ENCODE measurements at places on chromosomes 1 and 21.

GRCh38 chr1:117719004-117719403, 113.2 kb downstream of the TENT5C start:
- no peak for DNase-seq

GRCh38 chr1:26218906-26219494, 15.0 kb upstream of the CEP85 start:
- no peak for DNase-seq

DNA sequence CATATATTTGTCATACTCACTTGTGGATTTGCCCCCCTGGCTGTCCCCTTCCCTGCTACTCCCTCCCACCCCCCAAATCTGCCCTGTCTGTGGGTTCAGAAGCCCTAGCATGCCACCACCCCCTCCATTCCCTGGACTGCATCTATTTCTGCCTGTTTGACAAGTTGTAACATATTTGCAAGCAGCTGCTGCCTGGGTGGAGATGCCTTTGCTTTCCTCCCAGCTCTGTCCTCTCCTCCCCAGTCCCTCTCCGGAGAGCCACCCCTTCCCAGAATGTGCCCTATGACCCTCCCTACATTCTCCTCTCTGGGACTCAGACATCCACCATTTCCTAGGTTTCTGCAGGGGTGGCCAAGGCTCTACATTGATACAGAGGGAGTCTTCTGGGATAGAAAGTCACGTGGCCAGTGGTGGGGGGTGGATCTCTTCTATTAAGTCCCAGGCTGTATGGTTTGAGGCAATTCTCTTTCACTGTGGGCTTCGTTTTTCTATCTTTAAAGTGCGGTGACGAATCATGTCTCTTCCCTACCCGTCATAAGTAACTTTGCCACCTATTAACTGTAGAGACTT, 6.0 kb upstream of the MYOG start:
- no peak for DNase-seq

DNA sequence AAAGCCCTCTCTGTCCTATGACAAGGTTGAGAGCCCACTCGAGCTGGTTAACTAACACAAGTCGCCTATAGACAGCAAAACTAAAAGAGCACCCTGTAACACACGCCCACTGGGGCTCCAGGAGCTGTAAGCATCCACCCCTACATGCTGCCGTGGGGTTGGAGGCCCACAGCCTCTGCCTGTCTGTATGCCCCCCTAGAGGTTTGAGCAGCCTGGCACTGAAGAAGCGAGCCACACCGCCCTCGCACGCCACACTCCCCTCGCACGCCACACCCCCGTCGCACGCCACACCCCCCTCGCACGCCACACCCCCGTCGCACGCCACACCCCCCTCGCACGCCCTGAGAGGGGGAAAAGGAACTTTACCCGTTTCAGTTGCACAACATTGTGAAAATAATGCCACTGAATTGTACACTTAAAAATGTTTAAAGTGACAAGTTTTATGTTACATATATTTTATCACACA, 13.2 kb upstream of the HMGCL start:
- DNase-seq = peak; percentile 93

DNA sequence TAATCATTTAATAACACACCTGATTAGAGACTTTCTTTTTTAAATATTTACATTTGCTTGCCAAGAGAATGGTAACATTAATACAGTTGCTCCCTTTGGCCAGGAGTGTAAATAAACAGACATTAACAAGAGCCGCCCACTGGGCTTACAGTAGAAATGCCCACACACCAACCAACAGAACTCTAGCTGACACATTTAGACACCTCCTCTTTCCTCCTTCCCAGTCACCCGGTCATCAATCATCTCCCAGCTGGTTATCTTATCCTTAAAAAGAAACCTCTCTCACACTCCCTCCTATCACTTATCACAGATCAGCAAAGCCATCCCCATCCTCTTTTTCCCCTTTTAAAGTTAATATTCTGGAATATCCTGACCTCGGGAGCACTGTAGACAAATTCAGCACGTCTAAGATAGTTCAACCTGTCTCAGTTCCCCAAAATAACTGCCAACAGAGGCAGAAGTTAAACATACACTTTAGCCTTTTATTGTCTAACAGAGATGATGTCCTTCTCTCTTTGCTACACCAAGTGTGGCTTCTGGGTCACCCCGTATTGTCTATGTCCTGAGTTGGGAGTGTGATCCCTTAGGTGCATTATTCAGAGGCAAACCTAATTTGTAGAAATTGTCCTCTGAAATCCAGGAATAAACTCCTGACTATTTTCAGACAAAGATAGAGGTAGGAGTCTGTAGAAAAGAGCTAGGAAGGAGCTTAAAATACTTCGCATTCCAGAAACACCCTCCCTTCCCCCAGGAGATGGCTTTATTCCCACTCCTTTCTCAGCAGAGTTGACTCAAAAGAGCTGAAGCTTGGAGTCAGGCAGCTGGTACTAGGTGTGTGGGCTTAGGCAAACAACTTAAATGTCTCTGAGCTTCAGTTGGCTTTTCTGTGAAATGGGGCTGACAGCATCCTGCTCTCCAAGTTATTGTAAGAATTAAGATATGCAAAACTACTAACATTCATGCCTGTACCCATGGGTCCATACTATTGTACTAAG, 8.8 kb downstream of the MYCL start:
- DNase-seq = no peak

- DNase-seq = peak; percentile 70
These were observed 41.6 kb upstream of the MTR start for GRCh38 chr1:236753516-236753915.

- DNase-seq = peak; percentile 89
These were observed 3.6 kb upstream of the CYB561D1 start for GRCh38 chr1:109490029-109490933.

DNA sequence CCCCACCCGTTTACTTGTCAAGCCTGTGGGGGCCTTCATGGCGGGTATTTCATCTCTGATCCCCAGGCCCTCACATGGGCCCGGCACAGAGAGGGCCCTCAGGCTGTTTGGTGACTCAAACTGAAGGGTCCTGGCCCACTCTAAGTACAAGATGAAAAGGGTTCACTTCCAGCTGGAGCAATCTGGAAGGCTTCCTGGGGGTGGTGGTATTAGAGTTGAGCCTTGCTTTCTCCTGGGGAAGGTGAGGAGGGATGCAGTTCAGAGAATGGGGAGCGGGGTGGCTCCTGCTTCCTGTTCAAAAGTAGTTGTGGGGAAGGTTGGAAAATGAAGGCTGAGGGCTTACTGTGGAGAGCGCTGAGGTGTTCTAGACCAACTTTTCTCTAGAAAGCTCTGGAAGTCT, 47.7 kb downstream of the DHRS3 start:
- no peak for DNase-seq

DNA sequence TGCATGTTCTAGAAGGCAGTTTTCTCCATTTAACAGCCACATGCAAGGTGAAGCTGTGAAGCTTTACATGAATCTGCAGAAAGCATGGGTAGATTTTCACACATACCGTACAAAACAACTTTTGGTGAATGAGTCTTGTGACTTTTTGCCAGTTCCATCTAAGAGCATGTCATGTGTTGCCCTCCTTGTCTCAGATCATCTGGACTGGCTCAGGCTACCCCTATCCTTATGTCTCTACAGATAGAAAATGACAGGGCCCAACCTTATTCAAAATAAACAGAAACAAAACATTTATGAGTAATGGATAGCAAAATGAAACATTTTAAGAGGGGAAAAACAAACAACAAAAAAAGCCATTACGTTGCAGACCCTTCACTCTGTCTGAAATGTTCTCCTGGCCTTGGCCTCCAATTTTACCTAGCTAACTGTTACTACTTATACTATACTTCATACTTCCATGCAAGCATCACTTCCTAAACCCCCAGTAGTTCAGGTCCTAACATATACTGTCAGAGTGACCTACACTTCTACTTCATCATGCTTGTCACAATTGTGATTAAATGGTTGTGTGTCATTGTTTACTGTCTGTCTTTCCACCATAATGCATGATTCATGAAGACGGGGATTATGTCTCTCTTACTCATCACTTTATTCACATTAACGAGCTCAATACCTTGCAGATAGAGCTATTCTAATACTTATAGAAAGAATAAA, 39.0 kb downstream of the LRRC8C start:
- DNase-seq = no peak

GRCh38 chr1:12477936-12478611, 139.9 kb downstream of the DHRS3 start:
- DNase-seq = no peak

DNA sequence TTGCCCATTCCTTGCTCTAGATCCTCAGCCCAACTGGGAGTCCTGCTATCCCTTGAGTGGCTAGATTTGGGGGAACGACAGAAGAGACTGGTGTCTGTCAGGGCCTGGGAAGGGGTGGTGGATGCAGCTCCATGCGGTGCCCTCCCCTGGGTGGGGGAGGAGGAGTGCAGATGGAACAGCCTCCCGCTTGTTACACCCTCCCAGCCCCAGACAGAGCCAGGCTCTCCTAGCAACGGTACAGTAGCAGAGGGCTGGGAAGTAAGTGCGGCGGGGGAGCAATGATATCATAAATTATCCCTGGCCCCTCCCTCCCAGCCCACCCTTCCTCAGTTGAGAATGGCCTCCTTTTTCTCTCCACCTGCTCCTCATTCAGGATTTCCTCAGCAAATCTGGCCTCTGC, 37.2 kb downstream of the RHBG start:
- DNase-seq = no peak

DNA sequence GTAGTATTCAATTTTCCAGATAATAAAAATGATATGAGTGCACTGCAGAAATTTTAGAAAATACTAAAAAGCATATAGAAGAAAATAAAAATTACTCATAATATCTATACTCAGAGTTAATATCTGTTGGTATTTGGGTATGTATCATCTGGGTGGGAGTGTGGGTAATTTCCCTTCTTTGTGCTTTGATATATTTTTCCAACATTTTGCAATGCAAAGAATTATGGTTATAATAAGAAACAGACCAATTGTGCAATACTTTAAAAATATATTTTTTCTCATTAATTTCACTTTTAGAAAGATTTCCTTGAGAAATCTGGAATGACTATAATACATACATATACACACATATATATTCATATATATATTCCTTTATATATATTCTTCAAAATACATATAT, 665.7 kb downstream of the ADGRL2 start:
- DNase-seq = no peak

DNA sequence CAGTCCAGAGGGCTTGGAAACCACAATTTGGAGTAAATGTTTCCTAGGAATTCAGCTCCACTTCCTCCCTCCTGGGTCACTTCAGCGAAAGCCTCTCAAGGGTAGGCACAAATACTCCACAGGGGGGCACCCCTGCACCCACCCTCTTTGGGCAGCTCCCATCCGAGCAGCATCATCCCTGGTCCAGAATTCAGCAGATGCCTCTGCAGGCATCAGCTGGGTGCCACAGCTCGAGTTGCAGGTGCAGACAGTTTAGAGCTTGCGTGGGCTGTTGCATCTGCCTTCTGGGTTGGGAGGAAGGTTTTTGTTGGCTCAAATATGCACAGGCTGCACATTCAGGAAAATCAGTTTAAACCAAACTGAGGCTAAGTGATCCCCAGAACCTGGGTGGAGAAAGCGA, 25.0 kb downstream of the KANK4 start:
- DNase-seq = peak; percentile 63

DNA sequence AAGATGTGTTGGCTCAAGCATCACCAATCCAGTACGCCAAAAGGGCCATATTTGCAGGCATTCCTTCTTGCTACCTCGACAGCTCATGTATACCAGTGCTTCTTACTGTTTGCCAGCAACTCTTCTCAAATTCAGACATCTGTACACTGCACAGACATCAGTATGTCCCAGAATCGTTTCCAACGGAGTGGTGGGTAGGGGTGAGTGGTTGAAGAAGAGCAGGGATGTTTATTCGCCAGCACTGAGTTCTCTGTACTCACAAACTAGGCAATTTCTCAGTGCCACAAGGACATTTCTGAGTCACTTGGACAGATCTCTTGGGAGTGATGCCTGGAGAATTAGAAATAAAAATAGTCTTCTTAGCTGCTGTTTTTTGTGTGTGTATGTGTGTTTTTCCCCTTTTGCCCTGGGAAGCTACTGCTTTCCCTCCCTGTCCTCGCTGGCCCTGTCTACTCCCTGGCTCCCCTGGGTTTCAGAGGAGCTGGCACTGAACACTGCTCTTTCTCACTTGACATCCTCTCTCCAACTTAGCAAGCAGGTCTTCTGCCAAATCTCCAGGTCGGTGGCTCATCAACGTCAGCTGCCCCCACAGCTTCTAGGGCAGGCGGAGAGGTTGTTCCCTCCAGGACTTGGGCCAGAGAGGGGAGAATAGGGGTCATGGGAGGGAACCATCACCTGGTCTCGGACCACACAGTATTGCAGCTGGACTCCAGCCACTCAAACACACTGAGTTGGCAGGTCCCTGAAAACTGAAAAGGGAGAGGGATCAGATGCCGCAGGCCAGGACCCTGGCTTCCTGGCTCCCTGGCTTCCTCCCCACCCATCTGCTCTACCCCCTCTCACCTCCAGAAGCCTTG, 90.5 kb downstream of the NMNAT2 start:
- no peak for DNase-seq

DNA sequence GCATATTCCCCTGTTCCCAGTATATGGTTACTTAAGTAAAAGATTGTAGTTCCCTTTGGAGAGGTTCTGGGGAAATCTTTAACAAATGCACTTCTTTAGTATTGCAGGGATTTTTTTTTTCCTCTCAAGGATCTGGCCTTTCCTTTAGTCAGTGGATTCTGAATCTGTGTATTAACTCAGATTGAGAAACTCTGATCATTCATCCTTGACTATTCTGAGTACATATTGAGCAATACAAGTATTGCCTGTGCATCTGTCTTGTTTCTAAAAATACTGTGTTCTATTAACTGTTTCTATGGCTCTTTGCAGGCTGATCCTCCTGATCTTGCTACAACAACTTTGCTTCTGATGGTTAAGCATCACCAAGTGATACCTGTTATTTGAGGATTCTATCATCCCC, 67.8 kb upstream of the FGGY start:
- DNase-seq = no peak

GRCh38 chr21:37863842-37864241, 52.4 kb downstream of the KCNJ6 start:
- no peak for DNase-seq

DNA sequence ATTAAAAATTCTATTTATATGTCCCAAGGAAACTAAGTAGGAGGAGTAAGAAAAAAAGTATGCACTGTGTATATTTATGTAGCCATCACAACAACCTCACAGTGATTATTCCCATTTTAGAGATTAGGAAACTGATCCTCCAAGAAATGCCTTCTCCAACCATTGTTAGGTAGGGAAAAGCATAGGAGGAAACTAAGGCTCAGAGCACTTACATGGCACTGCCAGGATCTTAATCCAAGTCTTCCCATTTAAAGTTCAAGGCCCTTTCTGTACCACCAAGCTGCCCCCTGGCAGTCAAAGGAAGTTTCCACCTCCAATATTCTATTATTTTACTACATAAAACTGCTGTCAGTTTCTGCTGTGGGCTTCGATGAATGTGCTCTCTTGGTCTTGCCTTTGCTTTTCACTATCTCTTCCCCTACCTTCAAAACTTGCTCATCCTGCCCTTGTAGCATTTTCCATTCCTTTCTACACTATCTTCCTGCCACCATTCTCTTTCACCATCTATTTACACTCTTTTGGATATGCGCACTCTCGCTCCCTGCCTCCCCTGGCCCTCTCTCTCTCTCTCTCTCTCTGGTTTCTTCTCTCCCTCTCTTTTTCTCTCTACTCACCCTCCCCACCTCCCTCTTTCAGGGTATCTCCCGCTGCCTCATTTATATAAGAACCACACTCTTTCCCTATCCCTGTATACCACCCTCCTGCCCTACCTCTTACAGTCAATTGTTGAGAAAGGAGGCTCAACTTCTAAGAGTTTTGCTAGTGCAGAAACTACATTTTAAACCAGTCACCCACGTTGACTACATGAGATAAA, 34.0 kb downstream of the PUM1 start:
- no peak for DNase-seq

GRCh38 chr1:240136402-240136801, 44.7 kb downstream of the FMN2 start:
- no peak for DNase-seq

GRCh38 chr1:205700865-205701401, 20.6 kb upstream of the SLC45A3 start:
- DNase-seq = no peak
